Activated gamma-delta T cell (primary cell): ENCODE measurements at places on chromosomes 6 and 20.

GRCh38 chr6:83474309-83474708 is 38.0 kb upstream of the PRSS35 start:
- no peak for DNase-seq

- no peak for DNase-seq
These were observed 185.6 kb downstream of the KIF16B start for GRCh38 chr20:16387666-16388065.

DNA sequence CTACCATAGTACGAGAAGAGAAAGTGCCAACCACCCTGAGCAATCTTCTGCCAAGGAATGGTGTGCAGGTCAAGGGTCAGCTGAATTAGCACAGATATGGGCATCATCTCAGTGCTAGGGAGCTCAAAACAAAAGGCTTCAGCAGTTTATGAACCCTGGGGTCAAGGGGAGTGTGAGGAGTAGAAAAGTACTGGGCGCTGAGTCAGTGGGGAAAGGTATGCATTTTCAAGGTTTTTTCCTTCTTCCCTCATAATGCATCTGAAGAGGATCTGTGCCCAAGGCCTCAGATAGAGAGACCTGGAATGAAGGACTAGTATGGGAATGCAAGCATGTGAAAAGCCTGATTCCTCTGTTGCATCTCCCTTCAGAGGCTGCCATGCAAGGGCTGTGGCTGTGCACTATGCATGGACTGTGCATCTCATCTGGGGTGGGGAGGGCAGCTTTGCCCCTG is 81.7 kb downstream of the PERP start:
- no peak for DNase-seq

DNA sequence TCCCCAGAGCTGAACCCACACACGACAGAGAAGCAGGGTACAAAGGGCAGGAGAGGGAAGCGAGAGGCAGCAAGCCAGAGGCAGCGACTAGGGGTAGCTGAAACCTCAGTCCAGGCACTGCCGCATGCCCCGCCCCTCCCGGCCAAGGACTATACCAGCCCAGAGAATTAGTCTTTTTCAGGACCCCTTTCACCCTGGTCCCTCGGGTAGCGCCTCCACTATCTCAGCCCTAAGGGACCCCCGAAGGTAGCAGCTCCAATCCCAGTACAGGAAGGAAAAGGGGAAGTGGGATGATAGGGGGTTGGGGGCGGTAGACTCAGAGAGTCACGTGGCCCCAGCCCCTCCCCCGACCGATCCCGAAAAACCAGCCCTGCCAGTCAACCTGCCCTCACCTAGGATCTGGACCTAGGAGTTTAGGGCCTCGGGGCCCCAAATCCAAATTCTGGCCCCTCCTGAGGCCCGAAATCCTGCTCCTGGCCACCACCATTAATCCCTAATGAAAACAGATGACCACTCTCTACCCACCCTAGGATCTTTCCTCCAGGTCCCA is 1.3 kb downstream of the RGL2 start:
- DNase-seq: no peak

- DNase-seq: no peak
These were observed 82.6 kb downstream of the THBS2 start for GRCh38 chr6:169171016-169171415.

DNA sequence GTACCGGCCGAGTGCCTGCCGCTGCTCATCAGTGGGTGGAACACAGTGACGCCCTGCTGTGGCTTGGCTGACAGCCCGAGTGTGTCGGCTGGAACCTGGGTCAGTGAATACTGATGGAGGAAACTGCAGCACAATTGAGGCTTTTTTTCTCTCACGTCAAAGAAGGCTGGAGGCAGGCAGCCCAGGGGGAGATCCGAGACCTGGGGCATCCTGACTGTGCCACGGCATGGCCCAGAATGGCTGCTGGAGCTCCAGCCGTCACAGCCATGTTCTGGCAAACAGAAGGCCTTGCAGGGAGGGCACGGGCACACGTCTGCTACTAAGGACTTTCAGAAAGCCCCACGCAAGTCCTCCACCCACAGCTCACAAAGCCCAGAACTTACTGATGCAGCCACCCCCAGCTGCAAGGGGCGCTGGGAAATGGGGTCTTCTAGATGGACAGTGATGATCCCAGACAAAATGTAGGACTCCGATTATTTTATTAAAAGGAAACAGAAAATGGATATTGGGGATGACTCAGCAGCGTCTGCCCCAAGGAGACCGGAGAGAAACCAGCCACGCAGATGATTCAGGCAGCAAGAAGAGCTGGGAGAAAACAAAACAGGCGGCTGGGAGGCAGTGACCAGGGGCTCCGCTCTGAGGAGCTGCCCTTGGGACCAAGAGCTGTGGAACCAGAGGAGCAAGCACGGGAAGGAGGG is 140.0 kb downstream of the TAF4 start:
- no peak for DNase-seq

DNA sequence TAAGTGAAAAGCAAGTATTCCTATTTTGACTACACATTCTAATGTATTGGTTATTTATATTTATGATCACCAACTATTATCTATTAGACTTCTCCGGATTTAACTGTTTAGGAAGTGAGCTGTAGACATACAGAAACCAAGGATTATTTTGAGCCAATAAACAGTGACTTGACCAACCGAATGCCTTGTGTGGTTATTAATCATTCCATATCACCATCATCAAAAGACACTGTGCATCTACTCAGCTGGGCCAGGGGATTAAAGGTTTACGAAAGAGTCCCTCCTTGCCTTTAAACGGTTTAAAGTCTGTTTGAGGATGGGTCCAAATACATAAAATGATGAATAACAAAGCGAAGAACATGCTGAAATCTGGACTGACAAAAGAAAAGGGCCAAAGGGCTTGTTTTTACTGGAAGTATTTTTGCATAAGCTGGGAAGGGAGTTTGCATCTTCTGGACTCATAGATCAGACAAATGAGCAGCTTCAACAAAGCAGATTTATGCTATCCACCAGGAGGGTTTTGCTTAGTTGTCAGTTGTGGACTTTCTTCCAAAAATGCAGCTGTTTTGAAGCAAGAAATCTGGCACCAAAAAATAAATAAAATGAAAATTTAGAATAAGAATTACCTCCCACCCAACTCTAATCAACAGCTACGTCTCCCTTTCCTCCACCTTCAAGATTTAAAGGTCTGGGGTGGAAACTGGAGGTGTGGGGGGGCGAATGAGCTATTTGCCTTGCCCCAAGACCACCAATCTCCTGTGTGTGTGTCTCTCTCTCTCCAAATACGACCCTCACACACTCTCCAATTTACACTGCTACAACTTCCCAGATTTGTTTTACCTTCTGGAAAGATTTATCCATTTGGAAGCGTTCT is 33.6 kb upstream of the ID4 start:
- no peak for DNase-seq

DNA sequence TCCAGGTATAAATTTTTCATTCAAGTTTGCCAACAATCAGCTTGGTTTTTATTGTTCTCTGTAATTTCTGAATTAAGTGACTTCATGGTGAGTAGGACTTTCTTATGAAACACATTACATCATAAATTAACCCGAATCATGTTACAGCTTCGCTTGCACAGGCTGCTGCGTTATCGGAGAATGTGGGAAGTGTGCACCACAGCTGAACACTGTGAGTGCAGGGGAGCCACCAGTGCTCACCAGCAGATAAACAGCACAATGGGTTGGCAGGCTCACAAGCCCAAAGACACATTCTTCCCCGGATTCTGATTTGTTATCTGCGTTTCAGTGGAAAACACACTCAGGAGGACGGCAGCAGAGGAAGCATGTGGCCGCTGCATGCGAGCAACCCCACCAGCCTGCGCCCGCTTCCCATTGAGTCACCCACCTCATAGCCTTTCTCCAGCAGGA is 121.1 kb downstream of the GMDS start:
- DNase-seq: no peak

DNA sequence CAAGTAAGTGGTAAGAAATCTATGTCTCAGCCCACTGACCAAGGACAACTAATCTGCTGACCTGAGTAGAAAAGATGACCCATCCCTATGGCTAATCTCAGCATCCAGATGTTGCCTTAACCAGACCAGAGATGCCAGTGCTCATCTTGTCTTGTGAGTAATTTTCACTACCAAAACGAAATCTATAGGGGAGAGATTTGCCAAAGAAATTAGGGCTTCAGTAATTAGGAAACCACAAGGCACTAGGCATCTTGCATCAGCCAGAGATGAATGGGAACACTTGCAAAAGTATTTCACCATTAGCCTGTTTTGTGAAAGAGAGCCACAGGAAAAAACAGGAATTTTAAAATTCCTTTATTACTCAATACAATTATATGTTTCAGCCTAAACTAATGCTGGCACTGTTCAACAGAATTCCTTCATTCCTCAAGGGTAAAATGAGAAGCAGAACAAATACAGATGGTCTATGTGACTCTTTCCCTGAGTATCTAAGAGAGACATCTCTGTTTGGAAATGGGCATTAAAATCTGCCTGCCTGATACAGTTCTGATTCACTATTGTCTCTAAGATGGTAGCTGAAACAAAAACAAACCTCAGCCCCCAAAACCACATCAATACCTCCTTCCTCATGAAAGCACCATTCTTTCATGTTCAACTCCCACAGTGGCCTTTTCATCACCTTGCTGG is 87.8 kb downstream of the GMDS start:
- no peak for DNase-seq

DNA sequence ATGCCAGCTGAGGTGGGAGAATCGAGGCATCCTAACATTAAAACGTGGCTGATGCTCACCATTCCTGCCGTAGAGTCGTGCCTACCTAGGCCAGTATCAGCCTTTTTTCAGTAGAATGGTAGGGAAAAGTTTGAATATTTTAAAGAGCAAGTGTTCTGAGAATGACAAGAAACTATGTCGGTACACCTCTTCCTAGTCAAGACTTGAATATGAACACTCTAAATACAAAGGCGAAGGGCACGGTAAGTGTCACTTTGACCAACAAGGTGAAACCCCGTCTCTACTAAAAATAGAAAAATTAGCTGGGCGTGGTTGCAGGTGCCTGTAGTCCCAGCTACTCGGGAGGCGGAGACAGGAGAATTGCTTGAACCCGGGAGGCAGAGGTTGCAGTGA is 1.0 kb downstream of the GINM1 start:
- DNase-seq: no peak

DNA sequence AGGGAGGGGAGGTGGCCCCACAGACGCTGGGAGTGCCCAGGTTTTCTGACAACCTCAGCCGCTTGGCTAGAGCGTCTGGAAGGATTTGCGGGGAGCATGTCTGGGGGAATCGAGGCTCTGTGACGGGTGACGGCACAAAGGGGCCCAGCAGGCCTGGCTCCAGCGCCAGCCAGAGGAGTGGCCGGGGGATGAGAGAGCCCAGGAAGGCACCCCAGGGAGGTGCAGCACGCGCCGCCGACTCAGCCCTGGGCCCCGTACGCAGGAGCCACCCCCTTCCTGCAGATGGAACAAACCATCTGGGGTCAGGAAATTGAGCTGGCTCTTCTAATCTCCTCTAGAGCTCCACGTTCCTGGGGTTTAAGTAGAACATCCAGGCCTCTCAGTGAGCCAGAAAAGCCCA is 5.9 kb upstream of the SLCO4A1 start:
- no peak for DNase-seq

GRCh38 chr20:54276577-54277169 is 68.8 kb downstream of the PFDN4 start:
- DNase-seq: no peak

- no peak for DNase-seq
These were observed 2.4 kb downstream of the NKX2-2 start for GRCh38 chr20:21511485-21511849.

GRCh38 chr6:154001494-154002285 is 37.4 kb upstream of the OPRM1 start:
- DNase-seq: no peak

- no peak for DNase-seq
These were observed 8.5 kb upstream of the DNMT3B start for GRCh38 chr20:32753731-32754130.

DNA sequence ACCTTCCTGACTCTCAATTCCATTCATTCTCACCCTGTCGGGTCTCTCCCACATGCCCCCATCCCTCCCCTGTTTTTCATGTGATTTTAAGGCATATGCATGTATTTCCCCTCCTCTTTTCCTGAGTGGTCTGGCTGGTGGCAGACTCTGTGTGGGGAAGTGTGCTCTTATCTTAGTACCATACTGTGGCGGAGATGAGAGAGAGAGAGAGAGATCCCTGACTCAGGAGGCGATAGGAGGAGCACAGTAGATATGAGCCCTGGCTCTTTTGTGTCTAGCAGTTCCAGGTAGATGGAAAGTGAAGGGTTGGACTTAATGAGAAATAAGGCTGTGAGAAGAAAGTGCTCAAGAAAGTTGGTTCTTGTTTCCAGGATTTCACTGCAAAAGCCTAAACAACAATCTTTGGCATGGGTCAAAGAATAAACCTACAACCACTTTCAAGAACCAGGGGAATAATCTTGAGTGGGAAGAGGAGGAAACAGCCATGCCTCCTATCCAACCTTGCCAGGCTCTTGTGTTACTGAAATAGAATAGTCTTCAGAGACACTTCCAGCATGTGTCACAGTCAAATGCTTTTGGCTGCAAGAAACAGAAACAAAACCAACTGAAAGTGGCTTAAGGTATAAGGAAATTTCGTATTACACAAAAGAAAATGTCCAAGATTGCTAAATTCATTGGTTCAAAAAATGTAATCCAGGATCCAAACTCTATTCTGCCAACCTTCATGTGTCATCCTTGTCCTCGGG is 123.8 kb upstream of the MYLIP start:
- no peak for DNase-seq
